IMR-90 (cell line): ENCODE measurements at places on chromosomes 5 and 9.

DNA sequence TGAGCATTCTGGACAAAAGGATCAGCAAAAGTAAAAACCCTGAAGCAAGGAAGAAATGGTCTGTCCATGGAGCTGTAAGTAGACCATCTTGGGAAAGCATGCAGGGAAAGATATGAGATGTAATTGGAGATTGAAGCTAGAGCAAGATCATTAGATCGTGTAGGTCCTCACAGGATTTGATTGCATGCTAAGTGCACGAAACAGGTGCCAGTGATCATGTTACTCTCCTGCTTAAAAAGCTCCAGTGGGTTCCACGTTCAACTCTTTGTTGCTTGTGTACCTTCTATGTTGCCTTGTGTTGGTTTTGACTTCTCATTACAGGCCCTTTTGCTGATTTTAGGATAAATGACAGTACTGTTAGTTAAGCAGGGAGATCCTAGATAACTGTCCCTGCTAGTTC, 442.0 kb downstream of the DMRT2 start:
- DNase-seq = no peak

DNA sequence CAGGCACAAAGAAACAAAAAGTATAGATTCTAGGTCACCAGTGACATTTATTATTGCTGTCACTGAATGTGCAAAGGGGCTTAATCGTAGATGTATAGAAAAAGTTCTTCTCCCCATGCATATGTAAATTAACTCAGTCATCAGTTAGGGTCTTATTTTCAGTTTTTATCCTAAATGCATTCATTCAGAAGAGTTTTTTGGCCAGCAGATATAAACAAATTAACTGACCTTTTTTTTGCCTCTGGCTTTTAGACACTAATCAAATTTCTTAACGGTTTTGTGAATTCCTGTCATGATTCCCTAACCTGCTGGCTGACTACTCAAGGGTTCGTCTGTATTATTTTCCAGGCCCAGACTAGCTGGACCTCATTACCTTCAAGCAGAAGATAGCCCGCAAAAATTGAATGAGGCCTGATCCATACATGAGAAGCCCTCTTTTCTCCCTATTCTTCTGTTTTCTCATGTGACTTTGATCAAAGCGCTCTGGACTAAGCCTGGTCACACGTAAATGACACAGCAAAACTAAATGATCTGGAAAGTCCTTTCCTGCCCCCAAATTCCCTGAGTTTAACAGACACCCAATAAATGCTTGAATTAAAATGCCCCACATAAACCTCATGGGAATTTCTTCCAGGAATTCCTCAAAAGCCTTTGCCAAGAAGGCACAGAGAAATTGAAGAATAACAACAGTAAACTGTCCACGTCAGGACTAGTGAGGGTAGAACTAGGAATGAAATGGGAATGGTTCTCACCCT, 83.7 kb downstream of the MYO10 start:
- no peak for DNase-seq

DNA sequence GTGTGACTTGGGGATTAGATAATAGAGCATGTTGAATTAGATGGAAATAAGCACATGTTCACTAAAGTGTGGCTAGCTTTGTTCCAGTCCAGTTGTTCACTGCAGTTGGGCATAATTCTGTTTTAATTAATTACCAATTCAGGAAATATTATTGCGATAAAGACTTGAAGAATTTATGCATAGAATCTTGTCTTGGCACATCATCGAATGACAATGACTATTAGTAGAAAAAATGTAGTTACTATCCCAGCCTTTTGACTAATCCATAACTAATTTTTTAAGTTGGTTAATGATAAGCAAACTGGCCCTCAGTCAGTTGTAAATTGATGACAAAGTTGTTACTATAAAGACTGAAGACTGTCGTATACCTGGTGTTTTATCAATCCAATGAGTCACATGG, 10.5 kb downstream of the LNPEP start:
- no peak for DNase-seq

- no peak for DNase-seq
Measured at GRCh38 chr5:112614285-112614684, 123.4 kb upstream of the APC start.

GRCh38 chr9:117757561-117758190, 53.5 kb downstream of the TLR4 start:
- no peak for DNase-seq

GRCh38 chr5:110361471-110361870, 365.0 kb downstream of the TMEM232 start:
- no peak for DNase-seq

GRCh38 chr5:138974227-138975063, 99.3 kb upstream of the LRRTM2 start:
- DNase-seq = peak; percentile 13

DNA sequence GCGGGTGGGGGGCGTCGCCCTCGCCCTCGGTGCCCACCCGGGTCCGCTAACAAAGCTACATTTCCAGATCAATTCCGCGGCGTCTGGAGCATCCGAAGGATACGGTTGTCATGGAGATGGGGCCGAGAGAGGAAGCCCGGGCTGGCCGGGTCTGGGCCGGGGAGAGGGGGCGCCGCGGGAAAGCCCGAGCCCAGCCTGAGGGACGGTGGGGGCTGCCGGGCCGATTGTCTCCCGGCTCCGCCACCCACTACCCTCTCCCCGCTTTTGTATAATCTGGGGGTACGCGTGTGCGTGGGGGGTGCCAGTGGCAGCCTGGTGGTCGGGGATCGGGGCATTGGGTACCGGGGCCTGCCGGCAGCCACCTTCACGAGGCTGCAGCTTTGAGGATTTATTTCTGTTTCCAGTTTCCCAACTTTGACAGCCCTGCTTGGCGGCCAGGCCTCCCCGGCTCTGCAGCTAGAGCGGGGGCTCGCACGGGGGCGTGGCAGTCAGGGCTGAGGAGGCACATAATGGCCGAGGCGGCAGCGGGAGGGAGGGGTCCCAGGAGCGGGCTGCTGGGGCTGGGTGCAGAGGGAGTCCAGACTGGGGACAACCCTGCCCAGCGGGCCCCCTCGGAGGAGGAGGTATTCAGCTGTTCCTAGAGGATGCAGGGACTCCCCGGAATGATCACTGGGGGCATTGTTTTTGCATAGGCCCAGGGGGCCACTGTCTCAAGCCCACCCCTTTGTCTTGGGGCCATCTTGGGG, 626 bp downstream of the PSD2 start:
- DNase-seq = no peak

GRCh38 chr9:6575324-6576034, 70.0 kb downstream of the GLDC start:
- DNase-seq = no peak

DNA sequence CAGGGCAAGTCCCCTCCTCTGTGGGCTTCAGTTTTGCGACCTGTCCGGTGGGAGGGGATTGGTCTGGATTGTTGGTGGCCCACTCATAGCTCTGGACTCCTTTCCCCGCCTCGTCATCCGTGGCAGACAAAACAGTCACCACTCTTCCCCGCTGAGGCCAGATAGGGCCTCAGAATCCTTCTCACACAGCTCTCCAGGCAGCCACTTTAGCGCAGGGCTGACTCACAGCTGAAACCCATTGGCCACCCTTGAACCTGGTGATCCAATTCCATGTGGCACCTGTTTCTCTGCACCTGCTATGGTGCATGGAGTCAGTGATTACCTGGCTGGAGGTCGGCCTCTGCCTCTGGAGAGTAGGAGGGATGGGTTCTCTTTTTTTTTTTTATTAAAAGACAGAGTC, 15.8 kb upstream of the CACFD1 start:
- DNase-seq = peak; percentile 46

- no peak for DNase-seq
Measured at GRCh38 chr5:23727271-23727670, 219.9 kb downstream of the PRDM9 start.

- no peak for DNase-seq
Measured at GRCh38 chr9:136602193-136602885, 56.5 kb upstream of the NOTCH1 start.

- DNase-seq = no peak
Measured at GRCh38 chr9:89400403-89401116, 82.3 kb downstream of the SECISBP2 start.

- DNase-seq = no peak
Measured at GRCh38 chr9:110876929-110877328, 161.3 kb downstream of the LPAR1 start.

DNA sequence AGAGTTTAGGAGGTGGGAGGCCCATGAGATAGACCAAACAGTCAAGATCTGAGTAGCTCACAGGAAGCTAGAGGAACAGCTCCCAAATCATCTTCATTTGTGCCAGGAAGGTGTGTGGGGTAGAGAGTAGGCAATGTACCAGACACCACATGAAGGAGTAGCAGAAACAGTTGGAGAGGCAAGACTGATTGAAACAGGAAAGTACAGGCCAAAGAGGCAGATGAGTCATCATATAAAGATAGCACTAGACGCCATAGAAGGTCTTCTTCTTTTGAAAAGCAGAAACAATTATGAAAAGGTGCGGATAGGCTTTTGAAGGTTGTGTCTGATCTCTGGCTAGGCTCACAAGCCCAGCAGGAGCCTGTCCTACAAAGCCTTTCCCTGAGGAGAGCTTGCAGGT, 62.7 kb upstream of the PALM2AKAP2 start:
- peak; percentile 7 for DNase-seq

DNA sequence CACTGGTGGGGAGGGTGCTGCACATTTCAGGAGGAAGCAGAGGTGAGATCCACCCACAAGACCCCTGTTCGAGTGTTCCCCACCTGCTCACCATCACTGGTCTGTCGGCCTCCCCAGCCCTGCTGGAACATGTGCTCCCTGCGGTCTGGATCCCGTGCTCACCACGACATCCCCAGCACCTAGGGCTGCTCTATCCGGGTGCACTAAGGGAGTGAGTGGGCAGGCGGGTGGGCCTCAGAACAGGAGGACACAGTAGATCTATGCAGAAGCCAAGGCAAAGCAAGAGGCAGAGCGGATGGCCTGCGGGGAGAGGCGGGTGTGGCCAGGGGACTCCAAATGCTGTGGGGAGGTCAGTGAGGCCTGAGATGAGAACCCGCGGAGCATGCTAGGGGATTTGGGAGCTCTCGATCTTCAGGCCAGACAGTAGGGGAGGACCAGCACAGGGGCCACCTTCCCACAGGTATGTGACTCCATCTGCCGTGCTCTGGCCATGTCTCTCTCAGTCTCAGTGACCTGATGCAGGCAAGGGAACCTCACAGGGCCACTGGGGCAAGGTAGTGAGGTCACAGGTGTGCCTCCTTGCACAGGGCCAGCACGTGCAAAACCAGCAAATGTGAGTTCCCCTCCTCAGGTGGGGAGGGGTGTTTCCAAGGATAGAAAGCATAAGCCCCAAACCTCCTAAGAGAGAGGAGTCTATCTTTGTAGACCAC, 134.2 kb downstream of the ZNF354C start:
- DNase-seq = no peak

DNA sequence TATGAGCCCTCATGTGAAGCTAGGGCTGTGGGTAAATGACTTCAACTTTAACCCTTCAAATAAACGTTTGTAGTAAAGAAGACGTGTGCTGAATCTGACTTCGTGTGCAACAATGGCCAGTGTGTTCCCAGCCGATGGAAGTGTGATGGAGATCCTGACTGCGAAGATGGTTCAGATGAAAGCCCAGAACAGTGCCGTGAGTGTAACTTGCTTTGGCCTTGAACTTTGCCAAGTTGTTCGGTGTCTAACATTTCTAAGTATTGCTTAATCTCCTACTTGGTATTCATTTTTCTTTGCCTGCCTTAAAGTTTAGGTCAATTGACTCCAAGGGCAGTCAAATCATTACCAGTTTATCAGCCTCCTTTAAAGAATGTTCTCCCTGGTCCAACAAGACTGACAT, 18.2 kb downstream of the VLDLR start:
- DNase-seq = no peak

- DNase-seq = no peak
Measured at GRCh38 chr9:93893899-93894690, 61.1 kb downstream of the BARX1 start.

DNA sequence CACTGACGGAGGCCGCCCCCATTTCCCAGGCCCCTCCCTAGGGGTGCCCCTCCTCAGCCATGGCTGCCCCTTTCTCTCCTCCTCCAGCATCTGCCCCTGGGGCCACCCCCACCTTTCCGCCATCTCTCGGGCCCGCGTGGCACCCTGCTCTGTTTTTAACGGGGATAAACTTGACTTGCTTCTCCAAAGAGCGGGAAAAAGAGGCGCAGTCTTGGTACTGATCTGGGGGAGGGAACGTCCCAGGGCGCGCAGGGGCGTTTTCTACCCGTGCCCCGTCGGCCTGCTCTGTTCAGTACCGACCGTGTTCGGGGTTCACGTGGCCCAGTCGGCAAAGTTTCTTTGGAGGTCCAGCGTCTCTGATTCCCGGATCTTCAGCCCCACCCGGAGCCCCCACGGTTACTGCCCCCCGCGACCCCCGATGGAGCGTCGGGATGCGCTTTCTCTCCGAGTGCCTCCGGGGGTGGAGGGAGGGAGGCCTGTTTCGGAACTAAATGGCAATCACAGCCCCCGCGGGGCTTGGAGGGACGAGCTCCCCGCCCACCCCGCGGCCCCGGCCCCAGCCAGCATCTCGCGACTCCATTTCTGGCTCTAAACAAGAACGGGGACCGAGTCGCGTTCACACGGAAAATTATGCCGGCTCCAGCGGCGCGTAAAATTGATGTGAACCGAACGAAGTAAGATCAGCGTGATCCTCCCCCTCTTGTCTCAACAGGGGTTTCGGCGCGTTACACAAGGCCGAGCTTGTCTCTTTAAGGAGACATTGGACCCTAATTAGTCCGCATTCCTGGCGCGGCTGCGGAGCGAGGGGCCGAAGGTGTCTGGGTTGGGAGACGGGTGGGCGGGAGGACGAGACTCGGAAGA, 1.1 kb upstream of the TLE4 start:
- peak; percentile 63 for DNase-seq

DNA sequence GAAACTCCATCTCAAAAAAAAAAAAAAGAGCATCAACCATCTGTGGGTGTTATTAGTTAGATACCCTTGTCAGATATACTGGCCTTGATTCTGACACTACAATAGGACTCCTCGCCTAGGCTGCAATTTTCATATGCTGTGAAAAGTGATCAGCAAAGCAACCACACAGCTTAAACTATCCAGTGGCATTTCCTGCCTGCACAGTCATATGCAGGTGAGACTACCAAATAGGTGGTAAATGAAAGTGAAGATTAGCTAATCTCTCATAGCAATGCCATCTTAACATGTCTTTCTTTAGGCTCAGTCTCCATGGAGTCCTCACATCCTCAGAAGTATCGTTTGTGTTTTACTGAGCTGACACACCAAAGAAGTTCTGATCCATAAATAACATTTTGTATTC, 40.8 kb downstream of the GRAMD2B start:
- DNase-seq = no peak

- DNase-seq = no peak
Measured at GRCh38 chr9:14452539-14452938, 138.6 kb upstream of the NFIB start.

- no peak for DNase-seq
Measured at GRCh38 chr5:176446028-176446665, 2.0 kb upstream of the FAF2 start.

DNA sequence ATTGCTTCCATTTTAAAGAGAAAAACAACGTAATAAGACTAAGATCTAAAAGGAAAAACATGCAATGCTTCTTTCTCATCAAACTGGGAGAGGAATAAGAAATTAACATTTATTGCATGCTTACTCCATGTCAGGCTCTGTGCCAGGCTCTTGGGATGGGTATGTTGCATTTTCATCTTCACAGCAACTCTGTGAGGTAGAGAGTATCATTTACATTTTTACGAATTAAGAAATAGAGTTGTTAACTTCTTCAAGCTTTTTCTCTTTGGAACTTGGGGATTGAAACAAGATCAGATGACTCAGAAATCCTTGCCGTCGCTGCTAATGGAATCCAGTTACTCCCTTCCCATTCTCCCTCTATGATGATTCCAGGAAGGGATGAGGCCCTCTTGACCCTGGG, 39.5 kb downstream of the PDE8B start:
- DNase-seq = no peak
